ENCODE measurements at places on chromosomes 12 and 14.

DNA sequence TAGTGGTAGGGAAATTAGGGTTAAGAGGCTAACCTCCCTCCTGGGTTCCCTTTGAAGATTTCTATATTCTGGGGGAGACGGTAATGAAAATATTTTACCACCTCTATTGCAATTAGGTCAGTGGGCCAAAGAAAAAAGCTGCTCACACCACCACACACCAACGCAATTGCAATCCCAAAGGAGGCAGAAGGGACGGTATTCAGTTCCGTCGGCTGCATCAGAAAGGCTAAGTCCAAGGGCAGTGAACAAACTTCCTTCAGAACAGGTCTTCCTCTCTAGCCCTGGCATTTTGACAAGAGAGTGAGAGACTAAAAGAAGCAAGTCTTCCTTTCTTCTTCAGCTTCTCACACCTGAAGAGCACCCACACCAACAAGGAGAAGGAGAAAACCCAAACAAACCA lies 51.2 kb downstream of the OTX2 start:
- DNase-seq, result no peak

DNA sequence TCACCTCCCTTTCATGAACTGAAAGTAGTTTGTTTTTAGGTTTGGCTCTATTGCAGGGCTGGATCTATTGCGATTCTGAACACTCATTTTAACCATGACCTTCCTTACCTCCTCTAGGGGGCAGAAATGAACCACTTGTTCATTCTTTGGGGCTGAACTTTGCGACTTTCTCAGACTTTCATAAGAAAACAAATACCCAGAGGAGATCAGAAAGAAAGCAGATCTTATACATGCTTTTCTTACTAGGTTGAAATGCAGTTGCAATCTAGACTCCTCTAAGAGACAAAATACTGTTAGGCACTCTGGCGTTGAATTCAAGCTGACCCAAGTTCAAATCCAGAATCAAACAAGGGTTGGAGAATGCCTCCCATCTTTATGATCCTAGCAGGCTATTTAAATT lies 32.6 kb upstream of the PLEKHG3 start:
- no peak for DNase-seq

DNA sequence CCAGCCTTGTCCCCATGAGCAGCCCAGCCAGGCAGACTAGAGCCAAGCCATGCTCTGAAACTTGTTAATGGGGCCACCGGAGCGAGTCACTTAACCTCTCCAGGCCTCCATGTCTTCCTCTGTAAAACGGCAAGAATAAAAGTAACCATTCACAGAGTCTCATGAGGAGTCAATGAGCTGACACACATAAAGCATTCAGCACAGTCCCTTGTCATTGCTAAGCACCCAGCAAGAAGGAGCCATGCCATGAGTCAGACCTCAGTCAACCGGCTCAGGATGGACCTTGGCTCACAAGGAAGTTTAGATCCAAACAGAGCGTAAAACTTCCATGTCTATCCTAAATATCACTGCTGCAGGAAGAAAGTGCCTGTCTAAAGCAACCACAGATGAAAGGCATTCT lies 10.6 kb downstream of the FICD start:
- DNase-seq, result no peak

DNA sequence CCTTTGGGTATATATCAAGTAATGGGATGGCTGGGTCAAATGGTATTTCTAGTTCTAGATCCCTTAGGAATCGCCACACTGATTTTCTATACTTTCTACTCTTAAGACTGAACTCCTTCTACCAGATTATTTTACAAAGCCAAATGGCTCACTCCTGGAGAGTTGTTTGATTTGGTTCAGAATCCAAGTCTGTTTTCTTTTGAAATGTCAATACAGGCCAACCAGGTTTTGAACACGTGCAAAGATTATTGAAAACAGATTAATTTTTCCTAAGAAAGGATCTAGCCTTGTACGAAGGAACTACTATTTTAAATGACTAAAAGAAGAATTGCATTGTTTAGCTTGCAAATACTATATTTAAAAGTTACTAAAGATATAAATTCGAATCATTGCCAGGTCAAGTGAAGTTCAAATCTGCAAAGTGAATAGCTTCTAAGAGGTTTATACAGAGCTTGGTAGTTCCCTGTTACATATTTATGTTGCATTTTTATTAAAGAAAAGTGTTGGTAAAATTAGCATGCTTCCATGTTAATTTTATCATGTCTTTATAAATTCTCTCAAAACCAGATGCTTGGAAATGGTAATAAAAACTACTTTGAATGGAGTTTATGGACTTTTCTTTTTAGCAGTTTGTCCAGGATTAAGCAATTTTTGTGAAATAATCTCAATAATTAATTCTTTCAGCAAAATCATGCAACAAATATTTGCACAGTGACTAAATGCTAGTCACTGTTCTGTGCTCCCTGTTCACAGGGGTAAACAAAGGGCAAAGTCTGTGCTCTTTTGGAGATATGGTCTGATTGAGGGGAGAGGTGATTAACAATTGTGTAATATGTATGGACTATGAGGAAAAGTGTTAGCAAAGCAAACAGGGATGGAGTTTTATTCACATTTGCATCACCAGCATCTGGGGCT lies 38.9 kb downstream of the GPR65 start:
- DNase-seq, result no peak

- DNase-seq, result no peak
These were observed 1276.3 kb downstream of the TMEM121 start for GRCh38 chr14:106802413-106803364.

DNA sequence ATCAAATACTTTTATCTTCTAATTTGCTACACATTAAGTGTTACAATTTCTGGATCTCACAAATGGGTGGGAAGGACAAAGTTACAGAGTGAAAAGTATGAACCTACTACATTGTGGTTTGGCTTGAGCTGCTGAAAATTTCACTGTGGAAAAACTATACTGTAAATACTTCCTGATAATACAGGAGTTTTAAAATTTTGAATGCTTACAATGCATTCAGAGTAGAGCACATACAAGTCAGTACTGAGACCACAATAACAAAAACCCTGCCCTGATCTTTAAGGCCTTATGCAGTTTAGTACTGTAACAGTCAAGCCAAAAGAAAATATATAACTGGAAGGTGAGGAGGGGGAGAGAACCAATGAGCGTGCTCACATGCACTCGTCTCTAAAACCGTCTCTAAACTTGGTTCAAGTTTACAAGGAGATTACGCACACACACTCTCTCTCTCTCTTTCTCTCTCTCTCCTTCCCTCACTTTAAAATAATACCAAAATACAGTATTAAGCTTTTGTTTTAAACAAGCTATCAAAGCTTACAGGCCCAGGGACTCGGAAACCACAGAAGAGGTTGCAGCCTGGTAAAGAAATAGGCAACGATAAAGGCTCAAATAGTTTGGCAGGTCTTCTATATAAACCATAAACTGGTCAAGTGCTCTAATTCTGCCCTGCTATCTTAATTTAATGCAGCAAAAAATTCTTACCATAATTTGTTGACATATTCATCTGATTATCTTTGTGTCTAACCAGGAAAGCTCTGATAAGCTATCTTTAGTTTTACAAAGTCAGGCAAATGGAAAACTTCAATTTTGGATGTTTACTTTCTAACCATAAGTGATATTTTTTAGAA lies 58.0 kb downstream of the ATF7 start:
- DNase-seq, result no peak

- no peak for DNase-seq
These were observed 6.3 kb downstream of the GON7 start for GRCh38 chr14:93200553-93200952.

GRCh38 chr12:82130762-82131161 lies 227.4 kb downstream of the CCDC59 start:
- no peak for DNase-seq

DNA sequence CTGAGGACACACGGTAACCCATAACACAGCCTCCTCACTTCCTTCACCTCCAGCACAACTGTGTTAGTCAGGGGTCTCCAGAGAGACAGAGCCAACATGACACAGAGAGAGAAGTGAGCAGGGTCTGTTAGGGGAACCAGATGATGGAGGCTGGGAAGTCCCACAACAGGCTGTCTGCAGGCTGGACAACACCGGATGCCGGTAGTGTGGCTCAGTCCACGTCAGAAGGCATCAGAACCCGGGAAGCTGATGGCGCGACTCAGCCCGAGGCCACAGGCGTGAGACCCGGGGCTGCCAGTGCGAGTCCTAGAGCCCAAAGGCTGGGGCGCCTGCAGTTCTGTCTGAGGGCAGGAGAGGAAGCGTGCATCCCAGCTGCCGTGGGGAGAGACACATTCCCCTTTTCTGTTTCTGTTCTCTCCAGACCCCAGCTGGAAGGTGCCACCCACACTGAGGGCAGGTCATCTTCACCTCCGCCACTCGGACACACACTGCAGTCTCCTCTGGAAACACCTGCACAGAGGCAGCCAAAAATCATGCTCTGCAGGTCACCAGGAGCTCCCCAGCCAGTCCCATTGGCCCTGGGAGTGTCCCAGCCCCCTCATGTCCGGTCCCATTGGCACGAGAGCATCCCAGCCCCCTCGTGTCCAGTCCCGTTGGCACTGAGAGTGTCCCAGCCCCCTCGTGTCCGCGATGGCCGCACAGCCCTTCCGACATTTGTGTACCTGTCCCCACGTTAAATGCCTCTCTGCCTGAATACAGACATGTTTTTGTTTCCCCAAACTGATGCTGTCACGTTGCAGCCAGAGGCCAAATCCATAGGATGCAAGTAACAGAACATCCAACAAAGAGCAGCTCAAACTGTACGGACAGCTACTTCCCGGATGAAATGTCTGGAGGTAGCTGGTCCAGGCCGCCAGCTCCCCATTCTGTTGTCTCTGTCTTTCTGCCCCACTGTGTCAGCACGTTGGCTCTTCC lies 7.9 kb upstream of the FBRSL1 start:
- no peak for DNase-seq

GRCh38 chr14:89432226-89432625 lies 15.2 kb upstream of the FOXN3 start:
- DNase-seq, result no peak

- no peak for DNase-seq
These were observed 2.9 kb upstream of the RTL1 start for GRCh38 chr14:100906420-100906819.

GRCh38 chr12:21221072-21221471 lies 90.1 kb downstream of the SLCO1B1 start:
- no peak for DNase-seq

DNA sequence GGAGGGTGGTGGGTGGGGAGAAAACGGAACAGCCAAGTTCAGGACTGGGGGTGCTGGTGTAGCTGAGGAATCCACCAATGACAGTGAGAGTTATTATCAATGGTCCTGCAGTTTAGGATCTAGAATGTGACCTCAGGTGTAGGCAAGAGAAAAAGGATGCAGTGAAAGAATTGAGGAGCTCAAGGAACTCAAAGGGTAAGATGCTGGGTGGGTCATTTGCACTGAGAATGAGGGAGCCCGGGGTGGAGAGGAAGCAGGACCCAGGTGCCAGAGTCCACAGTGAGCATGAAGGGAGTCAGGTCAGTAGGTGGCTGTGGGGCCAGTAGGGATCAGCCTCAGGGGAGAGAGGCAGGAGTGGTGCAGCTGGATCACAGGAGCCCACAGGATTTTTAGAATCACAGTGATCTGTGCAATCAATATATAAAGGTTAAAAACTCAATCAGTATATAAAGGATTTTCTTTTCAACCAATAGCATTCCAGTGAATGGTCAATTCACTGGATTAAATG lies 3.2 kb upstream of the KRT7 start:
- no peak for DNase-seq

GRCh38 chr14:33972583-33973081 lies 21.8 kb upstream of the EGLN3 start:
- DNase-seq, result no peak

- peak; percentile 52 for DNase-seq
These were observed 606 bp downstream of the CINP start for GRCh38 chr14:102362084-102362483.

GRCh38 chr12:53750812-53751335 lies 905 bp downstream of the CISTR start:
- DNase-seq, result no peak

DNA sequence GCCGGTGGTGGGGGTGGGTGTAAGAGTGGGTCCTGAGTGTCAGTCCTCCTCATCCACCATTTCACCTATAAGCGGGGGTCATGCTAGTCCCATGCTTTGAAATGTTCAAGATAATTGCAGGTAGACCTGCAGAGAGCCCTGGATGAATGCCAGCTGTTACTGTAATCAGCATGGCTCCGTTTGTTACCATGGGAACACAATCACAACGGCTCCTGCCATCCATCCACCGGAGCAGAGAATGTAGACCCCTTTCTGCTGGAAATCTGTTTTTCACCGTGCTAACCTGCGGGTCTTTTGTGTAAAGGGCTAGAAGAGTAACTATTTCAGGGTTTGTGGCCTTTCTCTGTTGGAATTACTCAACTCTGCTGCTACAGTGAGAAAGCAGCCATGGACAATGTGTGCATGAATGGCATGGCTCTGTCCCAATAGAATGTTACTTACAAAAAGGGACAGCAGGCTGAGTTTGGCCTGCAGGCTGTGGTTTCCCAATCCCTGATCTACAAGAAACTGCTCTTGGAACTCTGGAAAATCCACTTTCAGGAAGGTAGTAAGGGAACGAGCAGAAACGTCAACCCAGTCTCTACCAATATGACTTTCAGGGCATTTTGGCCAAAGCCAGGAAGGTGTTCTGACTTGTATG lies 36.1 kb downstream of the KCTD10 start:
- no peak for DNase-seq

GRCh38 chr12:49885663-49886461 lies 17.8 kb downstream of the FAIM2 start:
- no peak for DNase-seq

DNA sequence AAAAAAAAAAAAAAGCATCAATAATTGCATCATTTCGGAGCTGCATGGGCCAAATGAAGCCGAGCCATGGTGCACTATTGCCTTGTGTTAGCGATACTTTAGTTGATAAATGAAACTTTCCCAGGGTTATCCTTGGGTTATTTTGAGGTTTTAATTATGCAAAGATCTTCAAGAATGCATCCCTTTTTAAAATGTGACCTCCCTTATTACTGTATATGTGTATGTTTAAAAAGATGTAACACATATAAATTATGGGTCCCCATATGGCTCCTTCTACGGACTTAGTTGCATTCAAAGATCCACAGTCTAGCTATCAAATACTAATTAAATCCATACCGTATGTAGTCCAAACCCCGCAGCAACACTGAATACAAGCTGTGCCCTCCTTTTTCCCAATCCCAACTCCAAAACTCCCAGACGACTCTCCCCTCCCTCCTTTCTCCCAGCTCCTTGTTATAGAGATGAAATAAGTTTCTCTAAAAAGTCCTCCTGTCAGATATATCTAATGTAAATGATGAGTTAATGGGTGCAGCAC lies 129.3 kb upstream of the MAP1LC3B2 start:
- DNase-seq, result no peak

All from stimulated activated CD4-positive, alpha-beta T cell treated with anti-CD3 and anti-CD28 coated beads, Interleukin-1b, Interleukin-23, amount 100 ng/mL, for 24 hours (primary cell).